ENCODE measurements at places on chromosomes 11 and 22. TPM values are rescaled to one million over a fixed set of nuclear protein-coding genes. Genes with fewer than 3 reads are reported as not detected.

DNA sequence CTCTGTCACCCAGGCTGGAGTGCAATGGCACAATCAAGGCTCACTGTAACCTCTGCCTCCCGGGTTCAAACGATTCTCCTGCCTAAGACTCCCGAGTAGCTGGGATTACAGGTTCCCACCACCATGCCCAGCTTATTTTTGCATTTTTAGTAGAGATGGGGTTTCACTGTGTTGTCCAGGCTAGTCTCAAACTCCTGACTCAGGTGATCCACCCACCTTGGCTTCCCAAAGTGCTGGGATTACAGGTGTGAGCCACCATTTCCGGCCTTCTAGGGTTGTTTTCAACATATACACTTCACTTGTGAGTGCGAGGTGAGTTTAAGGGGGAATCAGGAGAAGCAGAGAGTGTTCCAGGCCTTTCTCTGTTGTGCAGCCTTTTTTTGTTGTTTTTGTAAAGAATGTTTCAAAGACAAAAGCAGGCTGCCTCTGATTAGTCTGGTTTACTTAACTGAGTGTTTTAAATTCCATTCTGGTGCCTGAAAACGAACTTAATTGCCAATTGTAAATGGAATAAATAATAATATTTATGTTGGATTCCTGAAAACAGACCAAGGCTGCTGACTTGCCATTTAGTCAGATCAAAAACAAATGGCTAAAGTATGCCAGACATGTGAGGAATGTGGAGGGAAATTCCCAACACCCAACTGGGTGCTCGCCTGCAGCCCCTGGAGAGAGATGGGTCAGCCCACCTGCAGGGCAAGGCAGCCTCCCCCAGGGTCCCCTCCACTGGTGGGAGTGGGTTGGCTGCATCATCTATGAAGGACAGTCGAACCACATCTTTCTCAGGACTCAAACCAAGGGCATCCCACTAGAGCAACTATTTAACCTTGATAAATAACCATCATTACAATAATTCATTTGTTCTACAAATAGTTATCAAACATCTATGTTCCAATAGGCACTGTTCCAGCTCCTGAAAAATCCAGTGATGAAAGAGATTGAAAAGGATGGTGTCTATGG, 4.6 kb upstream of the RANGAP1 start:
- no peak for DNase-seq

Gene SUSD2
- total RNA-seq: 3.3 TPM

- DNase-seq: no peak
Observed at GRCh38 chr11:8735094-8735493, 52.5 kb downstream of the RPL27A start.

Gene FAM111B
- 0.84 TPM for total RNA-seq

- DNase-seq: no peak
Observed at GRCh38 chr22:20225693-20225966, 42.5 kb downstream of the RTN4R start.
